ENCODE measurements at places on chromosomes 16 and 17.
A peak's percentile ranks its signal among the peaks of the same experiment; 100 is the strongest.

DNA sequence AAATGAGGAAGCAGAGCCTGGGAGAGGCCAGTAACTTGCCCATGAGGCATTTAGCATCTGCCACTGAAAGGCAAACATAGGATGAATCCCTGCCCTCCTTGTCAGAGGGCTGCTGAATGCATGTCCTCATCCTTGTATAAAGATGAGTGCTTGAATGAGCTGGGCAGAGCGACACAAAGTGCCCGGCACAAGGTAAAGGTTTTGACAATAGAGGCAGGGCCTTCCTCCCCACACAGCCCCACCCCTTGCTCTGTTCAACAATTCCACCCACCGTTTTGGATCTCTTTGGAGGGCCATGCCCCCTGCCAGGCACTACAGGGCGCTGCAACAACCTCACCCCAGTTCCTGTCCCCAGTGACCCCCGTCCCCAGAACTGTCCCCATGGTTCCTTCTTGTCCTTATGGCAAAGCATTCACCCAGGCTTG is 1.4 kb upstream of the KRT19 start:
- DNase-seq, result no peak

- peak; percentile 13 for DNase-seq
Measured at GRCh38 chr16:47574091-47575054, 113.2 kb downstream of the PHKB start.

GRCh38 chr16:85017633-85018032 is 6.3 kb upstream of the ZDHHC7 start:
- no peak for DNase-seq

- peak; percentile 34 for DNase-seq
Measured at GRCh38 chr16:77273-77806, 685 bp upstream of the MPG start.

DNA sequence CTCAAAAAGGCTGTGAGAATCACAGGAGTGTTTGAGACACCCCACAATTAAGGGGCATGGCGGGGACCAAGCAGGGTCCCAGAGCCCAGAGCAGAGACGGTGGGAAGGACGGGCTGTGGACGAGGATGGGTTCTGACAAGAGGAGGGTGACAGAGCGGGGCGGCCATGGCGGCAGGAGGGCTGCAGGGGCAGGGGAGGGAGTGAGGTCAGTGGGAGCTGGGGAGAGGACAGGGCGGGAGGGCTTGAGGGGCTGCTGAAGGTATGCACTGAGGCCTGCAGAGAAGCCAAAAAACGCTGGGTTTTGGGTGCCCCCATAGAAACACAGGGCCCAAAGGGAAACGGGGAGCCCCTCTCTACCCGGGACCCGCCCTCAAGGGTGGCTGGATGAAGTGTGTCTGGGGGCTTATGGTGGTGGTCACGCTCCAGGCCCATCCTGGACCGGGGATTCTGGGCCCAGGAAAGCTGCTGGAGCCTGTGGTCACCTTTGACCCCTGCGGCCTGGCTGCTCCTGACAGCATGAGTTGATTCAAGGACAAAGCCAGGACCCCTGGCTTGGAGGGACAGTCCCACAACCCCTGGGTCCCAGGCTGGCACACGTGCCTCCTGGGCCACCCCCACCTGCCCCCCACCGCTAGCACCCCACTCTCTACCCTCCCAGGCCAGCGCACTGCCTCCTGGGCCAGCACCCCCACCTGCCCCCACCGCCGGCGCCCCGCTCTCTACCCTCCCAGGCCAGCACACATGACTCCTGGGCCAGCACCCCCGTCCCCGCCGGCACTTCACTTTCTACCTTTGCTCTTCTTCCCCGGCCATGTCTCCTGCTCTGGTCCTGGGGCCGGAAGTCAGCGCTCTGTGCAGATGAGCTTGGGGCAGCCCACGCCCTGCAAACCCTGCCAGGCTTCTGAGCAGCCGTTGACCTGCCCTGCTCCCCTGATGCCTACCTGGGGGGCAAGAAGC is 31.0 kb upstream of the ACSF3 start:
- DNase-seq, result no peak

GRCh38 chr16:17454162-17454730 is 16.5 kb downstream of the XYLT1 start:
- peak; percentile 77 for DNase-seq

- peak; percentile 14 for DNase-seq
Measured at GRCh38 chr16:68517606-68518166, 21.4 kb upstream of the ZFP90 start.
